ENCODE measurements at places on chromosomes 12 and 14. TPM values are rescaled to one million over a fixed set of nuclear protein-coding genes. Genes with fewer than 3 reads are reported as not detected.

The G2E3 gene
- total RNA-seq: 30.6 TPM

DNA sequence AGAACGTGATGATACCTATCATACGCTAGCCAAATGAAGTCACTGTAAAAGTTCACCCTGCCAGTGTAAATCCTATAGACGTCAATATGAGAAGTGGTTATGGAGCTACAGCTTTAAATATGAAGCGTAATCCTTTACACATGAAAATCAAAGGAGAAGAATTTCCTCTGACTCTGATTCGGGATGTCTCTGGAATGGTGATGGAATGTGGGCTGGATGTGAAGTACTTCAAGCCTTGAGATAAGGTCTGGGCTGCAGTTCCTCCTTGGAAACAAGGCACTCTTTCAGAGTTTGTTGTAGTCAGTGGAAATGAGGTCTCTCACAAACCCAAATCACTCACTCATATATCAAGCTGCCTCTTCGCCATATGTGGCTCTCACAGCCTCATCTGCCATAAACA is 53.1 kb upstream of the NAP1L1 start:
- no peak overlapping the region for H3K27ac ChIP-seq
- H3K4me3 ChIP-seq: no peak overlapping the region
- H3K36me3 ChIP-seq: no peaks in the 10 kb centered on the region
- DNase-seq: no peak
- H3K27me3 ChIP-seq: no peaks in the 10 kb centered on the region
- no peaks in the 10 kb centered on the region for H3K4me1 ChIP-seq

- H3K27me3 ChIP-seq: no peaks in the 10 kb centered on the region
- H3K27ac ChIP-seq: no peak overlapping the region
- no peaks in the 10 kb centered on the region for H3K4me1 ChIP-seq
- H3K4me3 ChIP-seq: no peak overlapping the region
- no peaks in the 10 kb centered on the region for H3K36me3 ChIP-seq
These were observed 3.0 kb downstream of the SMCO3 start for GRCh38 chr12:14810953-14811483.

DNA sequence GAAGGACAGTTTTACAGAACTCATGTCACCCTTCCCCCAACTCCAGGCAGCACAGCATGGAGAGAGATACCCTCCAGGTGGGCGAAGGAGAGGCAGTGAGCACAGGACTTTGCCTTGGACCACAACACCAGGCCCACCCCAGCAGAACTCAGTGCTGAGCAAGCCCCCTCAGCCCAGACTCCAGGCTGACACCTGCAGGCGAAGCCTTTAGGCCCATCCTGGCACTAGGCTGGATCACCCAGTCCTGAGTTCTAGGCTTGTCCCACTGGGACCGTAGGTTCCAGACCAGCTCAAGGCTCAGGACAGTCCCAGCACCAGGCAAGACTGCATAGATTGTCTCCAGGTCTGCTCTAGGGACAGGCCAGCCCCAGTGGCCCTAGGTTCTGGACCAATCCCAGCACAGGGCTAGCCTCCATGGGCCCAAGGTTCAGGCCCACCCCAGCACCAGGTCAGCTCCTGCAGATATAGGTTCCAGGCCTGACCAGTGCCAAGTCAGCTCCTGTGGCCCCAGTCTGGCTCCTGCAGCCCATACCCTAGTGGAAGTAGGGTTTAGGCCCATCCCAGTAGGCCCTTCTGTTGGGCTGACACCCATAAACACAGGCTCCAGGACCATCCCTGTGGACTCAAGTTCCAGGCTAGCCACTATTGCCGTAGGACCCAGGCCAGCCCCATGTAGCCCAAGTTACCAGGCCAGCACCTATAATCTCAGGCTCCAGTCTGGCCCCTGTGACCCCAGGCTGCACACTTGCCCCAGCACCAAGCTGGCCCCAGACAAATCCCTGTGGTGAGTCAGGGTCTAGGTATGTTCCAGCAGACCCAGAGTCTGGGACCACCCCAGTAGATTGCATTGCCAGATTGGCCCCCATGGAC is 9.4 kb downstream of the WASHC3 start:
- DNase-seq: no peak
- H3K36me3 ChIP-seq: peaks cover 15% of the 10 kb centered on the region
- no peak overlapping the region for H3K4me3 ChIP-seq

DNA sequence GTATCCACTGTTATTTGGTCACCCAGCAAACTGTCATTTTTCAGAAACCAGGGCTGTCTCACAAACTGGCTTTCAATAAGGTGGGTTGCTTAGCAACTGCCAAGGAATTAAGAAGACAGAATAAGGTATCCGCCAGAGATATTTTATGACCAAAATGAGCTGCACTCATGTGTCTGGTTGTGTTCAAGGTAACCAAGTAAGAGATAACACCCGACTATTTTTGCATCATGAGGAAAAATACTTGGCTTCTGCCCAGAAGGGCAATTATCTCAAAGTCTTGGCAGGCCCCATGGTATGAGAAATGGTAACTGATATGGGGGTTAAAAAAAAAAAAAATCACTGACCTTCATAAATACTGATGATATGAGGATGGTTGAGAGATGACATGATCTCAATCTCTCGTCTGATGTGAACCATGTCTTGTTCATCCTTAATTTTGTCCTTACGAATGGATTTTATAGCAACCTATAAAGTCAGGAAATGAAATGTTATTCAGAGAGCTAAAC is 32.6 kb downstream of the NUAK1 start:
- peaks cover 47% of the 10 kb centered on the region for H3K4me1 ChIP-seq
- H3K27ac ChIP-seq: no peak overlapping the region
- H3K4me3 ChIP-seq: no peak overlapping the region
- H3K36me3 ChIP-seq: peaks cover 7% of the 10 kb centered on the region
- H3K27me3 ChIP-seq: peaks cover 3% of the 10 kb centered on the region

The KRT74 gene
- not detected for total RNA-seq

GRCh38 chr12:107353312-107353711 is 260.0 kb upstream of the CRY1 start:
- no peaks in the 10 kb centered on the region for H3K4me1 ChIP-seq
- no peak overlapping the region for H3K27ac ChIP-seq
- DNase-seq: no peak

The LRRC43 gene
- 5.5 TPM for total RNA-seq

DNA sequence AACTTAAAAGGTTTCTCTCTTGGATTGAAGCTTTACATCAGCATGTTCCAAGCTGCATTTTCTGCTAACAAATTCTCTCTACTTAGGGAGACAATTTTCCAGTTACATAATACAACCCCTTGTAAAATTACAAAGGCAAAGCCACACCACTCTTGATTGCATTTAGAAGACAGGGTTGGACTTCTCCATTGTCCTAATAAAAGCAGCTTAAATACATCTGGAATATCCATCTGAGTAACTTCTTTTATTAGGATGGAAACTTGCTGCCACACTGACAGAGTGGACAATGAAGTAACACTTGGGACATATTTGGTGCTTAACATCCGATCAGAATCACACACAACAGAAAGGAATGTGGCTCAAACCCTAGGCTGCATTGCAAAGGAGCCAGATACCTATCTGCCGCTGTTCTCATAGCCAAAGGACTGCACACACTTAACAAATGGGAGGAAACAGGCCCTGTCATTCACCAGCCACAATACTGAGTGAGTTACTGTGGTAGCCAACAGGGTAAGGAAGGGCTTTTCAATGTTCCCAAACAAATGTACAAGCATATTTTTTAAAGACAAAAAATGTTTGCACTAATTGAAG is 157.2 kb downstream of the PAX9 start:
- no peaks in the 10 kb centered on the region for H3K36me3 ChIP-seq
- DNase-seq: no peak
- H3K27ac ChIP-seq: no peak overlapping the region
- H3K27me3 ChIP-seq: peaks cover 68% of the 10 kb centered on the region
- peaks cover 1% of the 10 kb centered on the region for H3K4me1 ChIP-seq

DNA sequence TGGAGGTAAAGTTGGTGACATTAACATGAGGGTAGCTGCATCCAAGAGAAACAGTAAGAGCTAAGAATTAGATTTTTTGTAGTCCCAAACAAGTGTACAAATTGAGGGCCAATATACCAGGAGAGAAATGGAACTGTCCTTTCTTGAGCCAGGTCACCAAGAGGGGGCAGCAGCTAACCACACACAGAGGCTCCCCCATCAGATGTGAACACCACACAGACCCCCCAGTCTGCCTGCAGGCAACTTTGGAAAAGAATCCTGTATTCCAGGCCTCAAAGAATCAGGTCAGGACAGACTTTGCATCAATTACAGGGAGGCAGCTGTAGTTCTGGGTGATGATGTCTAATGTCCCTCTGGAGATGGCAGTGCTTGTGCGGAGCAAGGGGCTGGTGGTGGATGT is 77.9 kb downstream of the SPTB start:
- H3K4me1 ChIP-seq: peaks cover 8% of the 10 kb centered on the region
- no peak for DNase-seq
- peaks cover 11% of the 10 kb centered on the region for H3K27me3 ChIP-seq
- no peaks in the 10 kb centered on the region for H3K36me3 ChIP-seq
- H3K4me3 ChIP-seq: no peak overlapping the region
- H3K27ac ChIP-seq: no peak overlapping the region

DNA sequence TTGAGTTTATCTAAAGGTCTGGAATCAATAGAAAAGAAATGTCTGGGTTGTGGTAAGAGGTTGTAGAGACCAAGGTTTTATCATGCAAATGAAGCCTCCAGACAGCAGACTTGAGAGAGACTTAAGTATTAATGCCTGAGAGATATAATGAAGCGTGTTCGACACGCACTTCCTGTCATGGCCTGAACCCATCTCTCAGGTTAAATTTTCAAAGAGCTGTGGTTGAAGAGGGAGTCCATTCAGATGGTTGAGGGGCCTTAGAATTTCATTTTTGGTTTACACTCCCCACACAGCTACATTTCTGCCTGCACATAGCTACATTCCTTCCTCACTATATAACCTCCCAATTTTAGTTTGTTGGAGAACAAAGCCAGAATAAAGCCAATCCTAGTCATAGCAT is 10.1 kb upstream of the CLEC12A start:
- H3K36me3 ChIP-seq: no peaks in the 10 kb centered on the region
- no peak for DNase-seq
- H3K4me1 ChIP-seq: peaks cover 8% of the 10 kb centered on the region
- no peak overlapping the region for H3K4me3 ChIP-seq
- H3K27me3 ChIP-seq: no peaks in the 10 kb centered on the region

DNA sequence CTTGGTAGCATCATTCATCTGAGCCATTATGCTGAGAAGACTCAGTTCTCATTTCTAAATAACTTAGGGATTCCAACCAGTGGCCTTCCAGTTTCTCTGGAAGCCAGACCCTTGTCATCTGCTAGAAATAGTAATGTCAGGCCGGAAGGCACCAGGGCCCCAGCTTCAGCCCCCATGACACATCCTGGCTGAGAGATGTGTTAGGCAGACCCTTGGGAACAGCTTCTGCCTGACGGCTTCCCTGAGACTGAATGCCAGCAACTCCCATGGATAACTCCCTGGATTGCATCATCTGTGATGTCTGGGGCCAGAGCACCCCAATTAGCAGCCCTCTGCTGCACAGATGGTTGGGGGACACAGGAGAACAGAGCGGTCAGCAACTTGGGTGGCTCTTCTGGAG is 583.5 kb upstream of the TBX3 start:
- no peaks in the 10 kb centered on the region for H3K4me1 ChIP-seq
- no peaks in the 10 kb centered on the region for H3K36me3 ChIP-seq
- peaks cover 39% of the 10 kb centered on the region for H3K27me3 ChIP-seq
- DNase-seq: no peak

DNA sequence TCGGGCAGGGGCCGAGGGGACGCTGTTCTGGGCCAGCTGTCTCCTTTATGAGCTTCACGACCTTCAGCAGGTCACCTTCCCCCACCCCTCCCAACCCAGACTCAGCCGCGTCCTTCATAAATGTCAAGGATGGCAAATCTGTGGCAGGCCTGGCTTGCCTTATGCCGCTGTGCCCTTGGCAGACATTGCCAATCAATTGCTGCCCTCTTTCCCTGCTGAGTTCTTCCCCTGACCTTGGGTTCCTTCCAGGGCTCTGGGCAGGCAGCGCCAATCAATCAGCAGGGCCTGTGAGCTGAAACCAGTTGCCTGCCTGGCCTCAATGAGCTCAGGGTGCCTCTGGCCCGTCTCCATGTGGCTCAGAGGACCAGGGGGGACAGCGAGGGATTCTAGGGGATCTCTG is 7.7 kb downstream of the FAM222A start:
- no peak for DNase-seq
- H3K36me3 ChIP-seq: no peaks in the 10 kb centered on the region
- no peak overlapping the region for H3K4me3 ChIP-seq
- peaks cover 12% of the 10 kb centered on the region for H3K4me1 ChIP-seq

The ADAMTS20 gene
- total RNA-seq: 0.33 TPM

The FAIM2 gene
- total RNA-seq: not detected

The ARG2 gene
- total RNA-seq: 25.1 TPM

The COX8C gene
- total RNA-seq: not detected

The USP44 gene
- 13.3 TPM for total RNA-seq

DNA sequence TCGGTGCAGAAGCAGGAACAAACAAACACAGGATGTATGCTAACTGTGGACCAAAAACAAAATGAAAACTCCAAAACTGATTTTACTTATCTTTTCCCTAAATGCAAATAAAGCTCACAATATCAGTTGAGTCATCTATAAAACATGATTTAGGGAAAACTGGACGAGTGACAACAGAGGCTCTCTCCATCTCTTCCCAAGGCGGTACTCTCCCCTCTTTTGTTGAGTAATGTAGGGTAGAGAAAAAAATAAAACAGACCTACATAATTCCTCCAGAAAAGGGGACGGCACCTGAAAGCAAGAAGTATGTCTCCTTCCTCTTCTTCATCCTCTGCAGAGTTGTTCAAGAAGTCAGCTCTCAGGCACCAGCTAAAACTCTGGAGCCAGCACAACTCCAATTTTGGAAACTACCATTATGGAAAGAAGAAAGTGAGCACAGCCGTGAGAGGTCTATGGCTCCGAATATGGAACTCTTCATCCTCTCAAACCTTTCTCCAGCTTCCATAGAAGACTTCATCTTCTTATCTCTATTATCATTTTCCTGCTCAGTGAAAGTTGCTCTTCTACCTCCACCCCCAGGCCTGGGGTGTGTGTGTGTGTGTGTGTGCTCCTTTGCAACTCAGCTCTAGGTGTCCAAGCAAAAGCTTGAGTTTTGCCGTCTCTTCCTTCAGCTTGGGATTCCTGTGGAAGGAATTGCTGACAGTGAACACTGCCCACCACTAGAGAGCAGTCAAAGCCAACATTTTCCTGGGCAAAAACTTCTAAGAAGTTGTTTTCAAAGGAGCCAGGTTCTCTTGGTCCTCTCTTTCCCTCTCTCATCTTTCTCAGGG is 155.4 kb downstream of the DIO2 start:
- H3K4me3 ChIP-seq: no peak overlapping the region
- peak; percentile 18 for DNase-seq
- H3K27me3 ChIP-seq: peaks cover 8% of the 10 kb centered on the region

The PRMT5 gene
- 104 TPM for total RNA-seq

DNA sequence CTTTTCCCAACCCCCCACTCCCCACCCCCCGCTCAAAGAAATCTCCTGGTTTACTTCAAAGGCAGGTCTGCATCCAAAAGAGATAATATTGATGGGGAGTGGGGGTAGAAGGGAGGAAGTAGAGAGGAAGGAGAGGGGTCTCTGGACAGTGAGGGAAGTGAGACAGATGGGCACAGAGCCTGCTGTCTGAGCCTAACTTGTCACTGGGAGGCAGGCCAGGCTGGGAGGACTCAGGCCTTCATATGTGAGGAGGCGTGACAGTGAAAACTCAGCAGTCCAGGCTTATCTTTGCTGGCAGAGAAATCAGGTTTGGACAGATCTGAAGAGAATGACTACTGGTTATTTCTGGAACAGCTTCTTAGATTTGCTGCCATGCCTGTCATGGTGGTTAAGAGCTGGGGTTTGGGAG is 192.3 kb downstream of the NUAK1 start:
- H3K27ac ChIP-seq: no peak overlapping the region
- H3K4me3 ChIP-seq: no peak overlapping the region
- H3K4me1 ChIP-seq: no peaks in the 10 kb centered on the region
- H3K27me3 ChIP-seq: peaks cover 3% of the 10 kb centered on the region
- H3K36me3 ChIP-seq: no peaks in the 10 kb centered on the region

GRCh38 chr14:70931008-70931407 is 23.7 kb downstream of the PCNX1 start:
- peaks cover 17% of the 10 kb centered on the region for H3K4me1 ChIP-seq
- peaks cover 2% of the 10 kb centered on the region for H3K36me3 ChIP-seq
- no peak overlapping the region for H3K27ac ChIP-seq

The SERPINA9 gene
- total RNA-seq: not detected
